ENCODE measurements at places on chromosomes 12 and 14. TPM values are rescaled to one million over a fixed set of nuclear protein-coding genes. Genes with fewer than 3 reads are reported as not detected.

- DNase-seq: no peak
These were observed 953.6 kb downstream of the SLC6A15 start for GRCh38 chr12:83958997-83959396.

DNA sequence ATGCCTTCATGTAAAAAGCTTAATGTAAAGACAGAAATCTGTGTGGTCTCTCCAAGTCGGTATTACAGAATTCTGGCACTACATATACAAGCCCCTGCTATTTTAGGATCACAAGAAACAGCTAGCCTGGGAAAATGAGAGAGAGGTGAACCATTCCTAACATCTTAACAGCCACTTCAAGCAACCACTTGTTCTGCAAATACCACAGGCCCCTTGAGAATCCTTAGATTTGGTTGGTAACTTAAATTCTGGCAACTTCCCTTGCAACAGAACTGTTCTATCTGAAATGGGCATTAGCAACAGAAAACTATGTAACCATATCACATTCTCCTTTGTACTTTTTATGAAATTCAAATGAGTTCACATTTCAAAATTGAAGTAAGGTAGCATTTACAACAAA is 68.5 kb downstream of the SPPL3 start:
- DNase-seq: no peak

DNA sequence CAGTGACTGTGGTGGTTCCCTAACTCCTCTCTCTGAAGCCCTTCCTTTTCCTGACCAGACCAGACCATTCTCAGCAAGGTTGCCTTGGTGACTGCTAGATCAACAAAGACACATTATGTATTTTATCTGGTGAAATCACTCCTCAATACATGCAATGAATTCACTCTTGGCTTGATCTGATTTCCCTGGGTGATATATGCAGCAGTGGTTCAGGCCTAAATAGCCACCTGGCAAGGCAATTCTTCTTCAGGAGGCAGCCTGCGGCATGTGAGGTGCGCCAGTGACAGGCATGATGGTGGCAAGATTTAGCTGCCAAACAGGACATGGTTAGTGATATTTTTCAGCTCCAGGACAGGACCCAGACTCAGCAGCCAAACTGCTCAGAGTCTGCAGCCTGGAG is 350.3 kb upstream of the CCDC196 start:
- no peak for DNase-seq

DNA sequence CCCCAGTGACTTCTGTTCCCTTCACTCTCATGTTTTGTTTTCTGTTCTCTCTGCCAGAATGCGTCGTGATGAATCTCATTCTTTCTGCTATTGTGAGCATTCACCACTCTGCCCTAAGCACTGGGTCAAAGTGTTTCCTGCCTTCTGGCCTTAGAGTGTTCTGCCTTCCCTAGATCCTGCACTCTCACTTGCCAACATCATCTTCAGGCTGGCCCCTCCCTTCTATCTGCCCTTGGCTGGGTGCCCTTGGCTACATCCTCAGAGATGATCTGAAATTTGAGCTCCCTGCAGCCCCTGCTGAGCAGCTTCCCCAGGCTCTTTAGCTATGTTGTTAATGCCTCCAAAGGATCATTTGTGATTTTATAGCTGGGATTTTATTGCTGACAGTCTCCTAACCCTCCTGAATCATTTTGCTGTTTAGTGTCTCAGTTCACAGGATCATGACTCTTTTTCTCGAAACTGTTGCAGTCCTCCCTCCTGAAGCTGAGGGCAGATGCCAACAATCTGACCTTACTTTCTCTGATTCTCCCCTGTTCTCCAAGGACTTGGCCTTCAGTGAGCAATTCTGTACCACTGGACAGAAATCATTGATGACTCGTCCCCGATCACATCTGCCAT is 4.5 kb downstream of the DHRS2 start:
- no peak for DNase-seq

DNA sequence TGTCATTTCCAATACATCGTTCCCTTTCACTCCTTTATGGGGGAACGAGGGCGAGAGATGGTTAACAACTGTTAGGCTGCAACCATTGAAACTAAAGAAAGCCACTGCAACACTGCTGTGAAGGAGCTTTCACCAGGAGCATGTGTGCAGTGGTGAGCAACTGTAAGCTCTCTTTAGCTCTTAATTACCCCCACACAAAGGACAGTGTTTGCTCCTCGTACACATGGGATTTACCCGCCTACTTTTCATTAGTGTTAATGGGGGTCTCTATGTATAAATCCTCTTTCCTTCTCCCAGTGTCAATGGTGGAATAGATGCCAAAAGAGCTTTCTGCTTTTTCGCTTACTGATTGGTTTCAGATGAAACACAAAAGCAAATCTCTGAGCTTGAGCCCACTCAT is 343.1 kb downstream of the FLRT2 start:
- DNase-seq: no peak

- DNase-seq: no peak
These were observed 105.0 kb upstream of the TMTC1 start for GRCh38 chr12:29888777-29889176.

GRCh38 chr12:31316891-31317290 is 9.1 kb downstream of the SINHCAF start:
- DNase-seq: no peak

- no peak for DNase-seq
These were observed 33.5 kb downstream of the DAD1 start for GRCh38 chr14:22555384-22556011.

DNA sequence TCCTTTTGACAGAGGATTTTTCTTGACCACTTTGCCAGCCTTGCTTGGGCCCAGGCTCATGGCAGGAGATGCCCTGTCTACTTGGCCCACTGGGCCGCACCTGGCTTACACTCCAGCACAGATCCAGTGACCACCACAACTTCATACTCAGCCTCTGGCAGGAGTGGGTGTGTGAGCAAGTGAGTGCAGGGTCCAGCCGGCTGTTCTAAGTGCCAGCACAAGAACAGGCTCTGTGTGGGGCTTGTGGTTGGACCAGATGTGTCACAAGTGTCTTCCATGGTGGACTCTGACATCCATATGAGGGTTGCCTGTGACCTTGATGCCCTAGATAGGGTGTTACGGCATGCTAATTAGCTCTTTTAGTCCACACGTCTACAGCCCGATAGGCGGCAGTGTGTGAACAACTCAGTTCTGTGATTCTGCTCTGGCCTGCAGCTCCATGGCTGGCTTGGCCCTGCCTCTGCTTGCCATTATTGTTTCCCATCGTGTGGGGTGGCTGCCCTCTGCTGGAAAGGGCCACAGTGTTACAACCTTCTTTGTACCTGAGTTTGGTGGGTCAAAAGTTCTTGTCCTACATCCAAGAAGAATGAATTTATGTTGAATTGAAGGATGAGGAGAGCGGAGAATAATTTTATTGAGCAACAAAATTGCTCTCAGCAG is 1089.1 kb downstream of the SLC6A15 start:
- no peak for DNase-seq

The AQP5 gene
- not detected for total RNA-seq

The SOX5 gene
- not detected for total RNA-seq

DNA sequence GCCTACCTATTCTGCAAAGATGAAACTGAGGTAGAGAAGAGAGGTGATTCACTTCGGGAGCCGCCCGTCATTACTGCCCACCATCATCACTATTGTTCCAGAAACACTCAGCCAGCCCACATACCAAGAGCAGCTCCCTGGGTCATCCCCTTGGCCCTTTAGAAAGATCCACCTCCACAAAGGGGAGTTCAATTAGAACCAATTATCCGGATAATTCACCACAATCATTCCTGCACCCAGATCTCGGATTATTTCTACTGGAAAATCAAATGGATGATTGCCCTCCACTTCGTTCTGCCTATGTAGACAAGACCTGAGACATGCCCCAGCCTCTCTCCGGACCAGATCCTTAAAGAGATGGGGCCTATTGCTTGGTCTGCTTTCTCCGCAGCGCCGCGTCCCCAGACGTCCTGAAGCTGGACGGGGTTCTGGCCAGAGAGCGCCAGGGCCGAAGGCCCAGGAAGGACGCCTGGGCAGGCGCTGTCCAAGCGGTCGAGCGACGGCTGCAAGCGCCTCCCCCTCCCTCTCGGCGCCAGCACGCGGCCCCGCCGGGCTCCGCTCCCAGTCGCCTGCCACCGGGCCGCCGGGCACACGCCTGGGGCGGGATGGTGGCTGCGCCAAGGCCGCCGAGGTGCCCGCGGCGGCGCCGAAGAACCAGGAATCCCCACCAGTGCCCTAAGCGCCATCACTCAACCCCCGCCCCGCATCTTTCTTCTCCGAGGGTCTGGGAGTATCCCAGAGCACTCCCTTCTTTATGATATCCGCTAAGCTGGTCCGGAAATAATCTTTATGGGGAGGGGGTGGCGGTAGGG is 1.3 kb upstream of the ASCL1 start:
- DNase-seq: no peak

- DNase-seq: no peak
These were observed at the start of gene GARIN6 for GRCh38 chr12:99647453-99647852. GARIN6 (plus strand) TSS chr12:99647753; CDS start chr12:99648175, 422 bp downstream.

DNA sequence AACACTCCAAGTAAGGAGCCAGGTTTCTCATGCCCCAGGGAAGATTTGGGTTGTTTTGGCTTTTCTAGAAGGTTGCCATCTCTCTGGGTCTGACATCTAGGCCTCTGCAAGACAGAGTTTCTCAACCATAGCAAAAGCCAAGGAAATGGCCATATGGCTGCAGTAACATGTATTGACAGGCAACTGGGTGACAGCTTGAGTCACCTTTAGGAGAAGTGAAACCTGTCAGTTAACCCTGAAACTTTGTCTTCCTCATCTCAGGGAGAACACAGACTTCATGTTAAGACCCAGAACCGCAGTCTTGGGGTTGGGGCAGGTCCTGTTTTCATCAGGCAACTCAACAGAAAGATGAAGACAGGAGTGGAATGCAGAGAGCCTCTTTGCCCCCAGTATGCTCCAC is 46.0 kb upstream of the PLBD1 start:
- no peak for DNase-seq

DNA sequence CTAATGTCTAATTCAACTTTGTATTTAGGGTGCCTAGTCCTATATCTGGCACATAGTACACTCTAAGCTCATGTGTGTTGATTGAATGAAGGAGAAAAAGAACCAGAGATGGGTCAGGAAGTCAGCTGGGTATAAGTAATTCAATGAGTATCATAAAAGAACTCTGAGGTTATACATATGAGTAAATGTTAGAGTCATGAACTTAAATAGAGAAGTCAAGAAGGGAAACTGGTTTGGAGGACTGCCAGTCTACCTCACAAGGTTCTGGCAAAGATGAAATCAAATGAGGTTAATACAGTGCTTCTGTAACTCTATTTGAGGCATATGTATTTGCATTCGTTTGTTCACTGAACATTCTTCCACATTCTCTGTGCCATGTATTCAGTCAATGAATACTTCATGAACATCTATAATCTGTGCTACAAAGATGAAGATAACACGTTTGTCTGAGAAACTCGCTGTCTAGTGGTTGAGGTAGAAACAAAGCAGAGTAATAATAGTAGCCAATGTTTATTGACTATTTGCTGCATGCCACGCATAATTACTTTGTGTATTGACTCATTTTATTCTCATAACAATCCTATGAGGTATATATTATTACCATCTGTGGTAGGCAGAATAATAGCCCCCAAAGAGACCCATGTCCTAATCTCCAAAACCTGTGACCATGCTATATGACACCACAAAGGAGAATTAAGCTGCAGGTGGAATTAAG is 88.9 kb downstream of the PTGER2 start:
- no peak for DNase-seq

The SELPLG gene
- 27.8 TPM for total RNA-seq

The MAP3K9 gene
- 5.9 TPM for total RNA-seq

DNA sequence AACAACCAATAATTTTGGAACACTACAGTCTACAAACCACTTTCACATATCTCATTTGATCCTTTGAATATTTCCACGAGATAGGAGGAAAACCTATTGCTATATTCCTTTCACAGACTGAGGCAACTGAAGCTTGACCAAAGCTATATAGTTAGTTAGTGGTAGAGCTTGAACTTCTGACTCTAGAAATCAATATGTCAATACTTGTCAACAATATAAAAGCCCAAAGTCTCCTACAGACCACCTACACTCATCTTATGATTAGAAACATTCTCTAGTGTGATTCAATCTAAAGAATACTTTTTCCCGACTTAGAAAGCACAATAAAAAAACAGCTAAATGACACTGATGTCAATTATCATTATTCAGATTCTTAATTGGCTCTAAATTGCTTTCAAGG is 139.4 kb downstream of the RPS29 start:
- DNase-seq: no peak

DNA sequence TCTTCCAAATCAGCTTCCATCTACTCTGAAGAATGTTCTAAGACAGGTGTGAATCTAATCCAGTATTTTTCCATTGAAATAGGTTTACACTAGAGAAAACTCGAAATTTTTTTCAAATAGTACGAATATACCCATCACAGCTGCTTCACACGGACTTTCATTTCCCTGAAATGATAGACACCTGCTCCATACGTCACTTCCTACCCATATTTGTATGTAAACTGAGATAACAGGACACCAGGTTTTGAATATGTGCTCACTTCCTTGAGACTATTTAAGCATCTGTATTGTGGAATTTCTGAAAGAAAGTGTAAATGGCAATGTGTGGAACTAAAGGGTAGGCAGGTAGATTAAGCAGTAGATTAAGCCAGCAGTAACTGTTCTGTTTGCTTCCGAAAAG is 13.4 kb upstream of the ITPR2 start:
- DNase-seq: no peak

The FAM186B gene
- total RNA-seq: 0.74 TPM

- no peak for DNase-seq
These were observed 191.7 kb downstream of the RASSF9 start for GRCh38 chr12:85644508-85644907.

GRCh38 chr12:132277949-132278348 is 51.4 kb downstream of the GALNT9 start:
- no peak for DNase-seq

DNA sequence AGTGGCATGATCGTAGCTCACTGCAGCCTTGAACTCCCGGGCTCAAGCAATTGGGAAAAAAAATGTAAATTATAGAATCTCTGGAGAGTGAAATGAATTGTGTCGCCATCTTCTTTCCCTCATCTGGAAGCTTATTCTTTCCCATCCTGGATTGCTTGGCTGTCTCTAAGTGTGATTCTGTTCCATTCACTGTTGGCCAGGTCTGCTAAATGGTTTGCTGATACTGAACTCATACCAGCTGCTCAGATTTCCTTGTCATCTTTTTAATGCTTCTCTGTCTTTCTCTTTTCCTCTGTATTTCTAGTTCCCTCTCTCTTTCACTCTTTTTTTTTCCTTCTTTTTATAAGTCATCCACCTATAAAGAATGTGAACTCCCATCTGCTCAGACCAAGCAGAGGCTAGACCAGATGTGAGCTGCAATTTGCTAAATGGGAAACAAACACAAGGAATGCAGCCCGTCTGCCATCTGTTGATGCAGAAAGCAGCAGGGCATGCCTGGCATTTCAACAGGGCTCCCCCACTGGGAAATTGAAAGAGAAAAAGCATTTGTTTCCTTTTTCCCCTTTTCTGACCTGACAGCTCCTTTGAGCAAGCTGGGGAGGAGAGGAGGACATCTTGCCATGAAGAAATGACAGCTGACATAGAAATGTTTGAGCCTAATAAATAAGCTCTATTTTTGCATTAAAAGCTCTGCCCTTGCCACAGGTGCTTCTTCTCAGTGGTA is 1823.6 kb upstream of the FLRT2 start:
- DNase-seq: no peak

GRCh38 chr12:6072302-6072752 is 52.1 kb downstream of the VWF start:
- no peak for DNase-seq

The ANKS1B gene
- 0.16 TPM for total RNA-seq

The FUT8 gene
- total RNA-seq: 31.3 TPM

GRCh38 chr12:80189241-80189640 is 89.9 kb downstream of the OTOGL start:
- no peak for DNase-seq

The GAS2L3 gene
- 0.22 TPM for total RNA-seq
